SHP77 (cell line): ENCODE measurements at places on chromosomes 1 and 21.

GRCh38 chr1:23367791-23368561 lies 1.7 kb downstream of the ZNF436 start:
- peak; percentile 96 for DNase-seq

DNA sequence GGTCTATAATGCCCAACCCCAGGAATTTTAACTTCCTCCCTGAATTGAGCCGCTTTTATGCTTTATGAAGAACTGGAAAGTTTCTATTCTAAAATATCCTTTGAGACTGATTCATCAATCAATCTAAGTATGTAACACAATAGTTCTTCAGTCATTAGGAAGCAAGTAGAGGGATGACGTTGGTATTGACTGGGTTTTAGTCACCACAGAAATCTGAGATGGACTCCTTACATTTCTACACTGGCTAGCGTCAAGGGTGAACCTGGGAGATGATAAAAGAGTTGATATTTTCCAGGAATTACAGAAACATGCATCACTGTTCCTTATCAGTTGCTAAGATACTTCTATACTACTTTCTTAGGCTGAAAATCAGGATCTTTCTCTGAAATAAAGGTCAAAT lies 308.0 kb downstream of the HMCN1 start:
- no peak for DNase-seq

- no peak for DNase-seq
Measured at GRCh38 chr1:19717467-19717866, 52.8 kb downstream of the HTR6 start.

DNA sequence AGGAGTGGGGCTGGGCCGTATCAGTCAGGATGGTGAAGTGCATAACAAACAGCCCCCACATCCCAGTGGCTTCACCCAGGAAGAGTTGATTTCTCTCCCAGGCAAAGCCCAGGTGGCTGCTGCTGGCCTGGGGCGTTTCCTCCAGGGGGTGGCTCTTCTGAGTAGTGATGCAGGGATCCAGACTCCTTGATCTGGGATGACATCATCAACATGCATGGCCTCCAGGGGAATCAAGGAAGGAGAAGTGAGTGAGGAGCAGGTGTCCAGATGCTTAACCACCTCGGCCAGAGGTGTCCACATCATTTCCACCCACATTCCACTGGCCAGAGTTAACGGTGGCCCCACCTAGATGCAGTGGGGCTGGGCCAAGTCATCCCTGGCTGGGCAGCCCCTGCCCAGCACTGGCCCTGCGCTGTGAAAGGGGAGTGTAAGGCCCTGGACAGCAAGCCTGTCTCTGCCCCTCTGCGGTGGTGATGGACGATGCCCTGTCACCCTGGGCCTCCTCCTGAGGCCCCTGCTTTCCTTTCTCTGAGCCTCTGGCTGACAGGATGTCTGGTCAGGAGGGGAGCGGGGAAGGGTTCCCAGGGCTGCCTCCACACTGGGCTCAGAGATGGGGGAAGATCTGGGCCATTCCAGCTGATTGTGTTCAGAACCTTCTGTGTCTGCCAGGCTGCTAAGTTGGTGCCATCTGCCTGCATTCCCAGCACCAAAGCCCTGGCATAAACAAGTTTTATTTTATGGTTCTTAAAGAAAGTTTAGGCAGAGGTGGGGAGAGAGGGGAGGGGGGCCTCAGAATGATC lies 598.2 kb downstream of the MATN1 start:
- no peak for DNase-seq

GRCh38 chr1:31704271-31705079 lies 658 bp upstream of the COL16A1 start:
- DNase-seq: peak; percentile 51
